ENCODE measurements at places on chromosomes 5 and 9.
A peak's percentile ranks its signal among the peaks of the same experiment; 100 is the strongest.

GRCh38 chr5:180212363-180213255, 3.6 kb upstream of the RASGEF1C start:
- no peak for DNase-seq

DNA sequence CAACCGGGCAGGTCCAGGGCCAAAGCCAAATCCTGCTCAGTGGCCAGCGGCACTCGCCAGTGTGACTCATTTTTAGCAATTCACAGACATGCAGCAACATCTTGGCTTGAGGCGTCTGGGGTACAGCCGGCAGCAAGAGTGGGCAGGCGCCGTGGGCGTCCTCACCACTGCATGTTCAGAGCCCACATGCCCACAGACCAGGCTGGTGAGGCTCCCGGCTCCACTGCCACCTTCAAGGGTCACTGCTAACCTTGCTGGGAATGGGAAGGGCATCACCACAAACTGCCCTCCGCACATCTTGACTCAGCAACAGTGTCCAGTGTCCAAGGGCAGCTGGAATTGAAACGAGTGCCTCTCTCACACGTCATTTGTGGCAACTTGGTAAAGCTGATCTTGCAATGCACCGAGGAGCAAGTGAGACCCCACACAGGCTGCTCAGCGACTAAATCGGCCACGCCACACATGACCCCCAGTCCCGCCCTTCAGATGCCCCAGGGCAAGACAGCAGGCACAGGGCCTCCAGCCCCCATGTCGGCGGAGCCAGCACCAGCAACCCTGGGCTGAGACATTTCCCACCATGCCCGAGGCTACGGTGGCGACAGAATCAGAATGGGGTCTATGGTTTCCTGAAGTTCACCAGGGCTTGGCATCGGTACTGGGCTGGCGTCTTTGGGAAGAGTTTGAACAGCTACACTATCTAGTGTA, 140.3 kb downstream of the ROR2 start:
- DNase-seq, result no peak

GRCh38 chr9:89744730-89745129, 139.9 kb downstream of the GADD45G start:
- no peak for DNase-seq

DNA sequence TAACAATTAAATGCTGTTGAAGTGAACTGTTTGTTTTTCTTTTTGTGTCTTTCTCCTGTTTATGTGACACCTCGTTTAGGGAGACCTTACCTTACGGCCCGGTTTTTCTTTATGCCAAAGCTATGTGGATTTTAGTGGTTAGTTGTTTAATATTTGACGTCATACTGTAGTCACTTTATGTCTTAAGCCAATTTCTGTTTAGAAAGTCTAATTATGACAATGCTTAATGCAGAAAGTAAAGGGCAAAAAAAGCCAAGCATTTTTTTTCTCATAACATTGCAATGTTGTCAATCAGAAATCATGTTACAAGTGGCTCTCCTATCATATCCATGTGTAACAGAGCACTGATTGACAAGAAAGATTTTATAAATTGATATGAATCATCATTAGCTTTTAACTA, 442.5 kb upstream of the ARRDC3 start:
- no peak for DNase-seq

DNA sequence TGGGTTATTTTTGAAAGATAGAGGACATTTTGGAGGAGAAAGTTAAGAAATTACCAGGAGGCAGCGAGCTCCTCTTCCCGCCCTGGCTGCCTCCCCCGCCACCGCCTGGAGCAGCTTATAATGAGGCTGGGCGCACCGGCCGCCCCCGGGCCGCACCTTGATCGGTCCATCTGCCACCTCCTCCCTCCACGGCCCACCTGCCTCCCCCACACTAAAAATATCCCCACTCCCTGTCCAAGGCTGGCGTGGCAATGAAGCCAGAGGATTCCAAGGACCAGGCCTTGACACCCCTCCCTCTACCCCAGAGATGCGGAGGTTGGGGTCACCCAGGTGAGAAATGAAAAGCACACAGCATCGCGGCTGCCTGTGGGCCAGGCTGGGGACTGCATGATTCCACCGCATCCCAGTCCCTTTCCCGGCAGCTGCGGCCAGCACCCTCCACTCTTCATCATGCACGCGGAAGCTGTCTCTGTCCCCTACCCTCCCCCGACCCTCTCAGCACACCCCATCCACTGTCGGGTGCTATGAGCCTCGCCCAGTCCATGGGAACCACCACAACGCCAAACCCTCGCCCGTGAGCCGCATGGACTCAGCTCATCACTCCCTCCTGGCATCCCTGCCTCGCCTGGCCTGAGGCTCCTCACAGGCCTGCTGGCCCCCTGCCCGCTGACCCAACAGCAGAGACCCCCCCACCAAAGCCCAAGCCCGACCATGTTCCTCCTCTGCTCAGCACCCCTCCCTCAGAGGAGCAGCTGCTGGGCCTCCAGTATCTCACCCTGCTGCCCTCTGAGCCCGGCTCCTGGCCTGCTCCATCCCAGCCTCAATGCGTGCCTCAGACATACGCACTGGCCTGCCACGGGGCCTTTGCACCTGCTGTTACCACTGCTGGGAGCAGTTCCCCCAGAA, 50.0 kb downstream of the SARDH start:
- DNase-seq, result no peak

- no peak for DNase-seq
These were observed 263.2 kb downstream of the PJA2 start for GRCh38 chr5:109146591-109146990.

DNA sequence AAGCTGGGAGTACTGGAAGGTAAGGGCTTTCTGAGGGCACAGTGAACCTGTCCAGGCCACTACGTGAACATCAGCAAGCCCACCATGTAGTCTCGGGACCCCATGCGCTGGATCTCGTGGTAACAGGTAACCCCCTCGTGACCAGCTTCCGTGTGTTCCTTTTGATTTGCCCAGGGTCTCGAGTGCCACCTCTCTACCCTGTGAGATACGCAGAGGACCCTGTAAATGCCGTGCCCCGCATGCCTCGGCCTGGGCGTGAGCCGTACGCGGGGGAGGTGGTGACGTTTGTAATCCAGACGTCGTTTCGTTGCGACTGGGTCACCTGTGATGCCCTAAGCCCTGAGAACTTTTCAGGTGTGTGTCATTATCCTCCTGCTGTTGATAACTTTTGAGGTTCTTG, 45.5 kb downstream of the TENT4A start:
- no peak for DNase-seq

GRCh38 chr5:90221951-90222350, 187.6 kb downstream of the CETN3 start:
- DNase-seq, result peak; percentile 38

DNA sequence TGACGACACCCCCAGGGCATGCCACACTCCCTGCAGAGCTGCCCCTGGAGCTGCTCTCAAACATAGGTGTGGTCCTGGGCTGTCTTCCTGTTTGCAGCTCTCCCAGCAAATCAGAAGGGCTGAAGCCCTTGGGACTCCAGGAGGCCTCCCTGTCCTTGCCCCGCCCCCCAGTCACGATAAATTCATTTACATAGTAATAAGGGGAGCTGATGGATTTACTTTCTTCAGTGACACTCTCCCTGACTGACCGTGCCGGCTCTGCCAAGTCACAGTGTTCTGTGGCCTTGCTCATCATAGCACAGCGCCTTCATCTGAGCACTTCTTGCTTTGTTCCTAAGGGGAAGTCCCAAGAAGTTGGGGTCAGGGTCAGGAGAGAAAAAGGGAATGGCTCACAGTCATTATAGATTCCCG, 121.4 kb downstream of the ENC1 start:
- no peak for DNase-seq

DNA sequence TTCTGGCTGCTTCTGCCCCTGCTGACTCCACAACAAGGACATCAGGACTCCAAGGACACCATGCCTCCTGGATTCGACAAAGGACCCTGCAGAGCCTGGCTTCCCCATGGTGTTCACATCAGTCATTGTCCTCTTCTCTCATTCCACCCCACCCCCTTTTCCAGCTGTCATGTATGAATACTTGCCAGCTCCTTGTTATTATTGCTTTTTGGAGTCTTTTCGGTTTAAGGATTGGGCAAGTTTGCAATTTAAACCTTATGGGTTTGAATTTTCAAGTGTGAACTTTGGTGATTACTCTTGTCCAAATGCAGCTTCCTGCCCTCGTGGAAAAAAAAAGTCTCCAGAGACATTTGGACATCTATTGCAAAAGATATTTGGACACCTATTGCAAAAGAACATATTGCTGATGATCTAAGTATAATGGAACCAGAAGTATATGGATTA, 14.2 kb upstream of the LVRN start:
- peak; percentile 34 for DNase-seq

DNA sequence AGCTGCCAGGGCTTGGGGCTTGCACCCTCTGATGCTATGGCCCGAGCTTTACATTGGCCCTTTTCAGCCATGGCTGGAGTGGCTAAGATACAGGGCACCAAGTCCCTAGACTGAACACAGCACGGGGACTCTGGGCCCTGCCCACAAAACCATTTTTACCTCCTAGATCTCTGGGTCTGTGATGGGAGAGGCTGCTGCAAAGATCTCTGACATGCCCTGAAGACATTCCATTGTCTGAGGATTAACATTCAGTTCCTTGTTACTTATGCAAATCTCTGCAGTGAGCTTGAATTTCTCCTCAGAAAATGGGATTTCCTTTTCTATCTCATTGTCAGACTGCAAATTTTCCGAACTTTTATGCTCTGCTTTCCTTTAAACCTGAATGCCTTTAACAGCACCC, 337.0 kb upstream of the SMC2 start:
- DNase-seq, result no peak

DNA sequence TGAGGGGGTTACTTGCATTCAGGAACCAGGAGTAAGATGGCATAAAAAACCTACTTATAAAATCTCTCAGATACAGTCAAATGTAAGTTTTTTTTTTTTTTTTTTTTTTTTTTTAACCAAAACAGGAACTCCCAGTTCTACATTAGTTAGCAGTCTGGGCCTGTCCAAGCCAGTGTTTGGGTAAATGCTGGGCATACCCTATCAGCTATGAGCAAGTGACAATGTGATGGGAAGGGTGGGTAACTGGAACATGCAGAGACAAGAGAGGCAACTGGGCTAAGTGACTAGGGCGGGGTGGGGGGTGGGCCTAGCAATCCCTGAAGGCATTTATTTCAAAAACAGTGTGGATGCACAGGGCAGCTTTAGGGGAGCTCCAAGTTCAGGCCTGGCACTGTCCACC, 2.3 kb downstream of the NMRK1 start:
- no peak for DNase-seq

All from fibroblast of skin of left quadriceps (primary cell).